Urothelium cell line (cell line): ENCODE measurements at places on chromosomes 2 and 18.

DNA sequence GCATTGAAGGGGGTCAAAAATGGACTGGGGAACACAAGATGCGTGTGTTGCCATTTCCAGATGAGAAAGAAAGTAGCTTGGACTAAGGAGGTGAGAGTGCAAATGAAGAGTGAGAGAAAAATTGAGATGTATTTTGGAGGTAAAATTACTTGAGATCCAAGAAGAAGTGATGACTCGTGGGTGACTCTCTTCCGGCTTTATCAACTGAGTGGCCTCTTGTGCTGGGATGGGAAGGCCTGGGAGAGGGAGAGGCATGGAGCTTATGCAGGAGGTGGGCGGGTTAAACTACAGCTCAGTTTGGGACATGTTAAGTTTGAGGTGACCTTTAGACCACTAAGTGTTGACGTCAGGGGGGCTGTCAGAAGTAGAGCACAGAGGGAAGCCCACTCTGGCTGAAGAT lies 34.9 kb downstream of the SULT1C2 start:
- DNase-seq, result no peak

DNA sequence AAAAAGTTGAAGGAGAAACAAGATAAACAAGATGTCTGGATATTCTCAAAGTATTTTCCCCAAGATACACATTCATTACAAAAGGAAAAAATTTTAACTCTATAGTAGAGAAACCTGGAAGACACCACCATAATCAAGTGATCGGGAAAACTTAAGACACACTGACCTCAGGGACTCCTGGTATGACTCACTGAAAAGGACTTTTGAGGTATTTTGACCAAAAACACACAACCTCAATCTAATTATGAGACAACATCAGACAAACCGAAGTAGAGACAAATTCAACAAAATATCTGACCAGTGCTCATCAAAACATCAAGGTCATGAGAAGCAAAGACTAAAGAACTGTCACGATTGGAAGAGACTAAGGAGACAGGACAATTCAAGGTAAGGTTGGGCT lies 34.7 kb downstream of the LPIN2 start:
- peak; percentile 40 for DNase-seq

DNA sequence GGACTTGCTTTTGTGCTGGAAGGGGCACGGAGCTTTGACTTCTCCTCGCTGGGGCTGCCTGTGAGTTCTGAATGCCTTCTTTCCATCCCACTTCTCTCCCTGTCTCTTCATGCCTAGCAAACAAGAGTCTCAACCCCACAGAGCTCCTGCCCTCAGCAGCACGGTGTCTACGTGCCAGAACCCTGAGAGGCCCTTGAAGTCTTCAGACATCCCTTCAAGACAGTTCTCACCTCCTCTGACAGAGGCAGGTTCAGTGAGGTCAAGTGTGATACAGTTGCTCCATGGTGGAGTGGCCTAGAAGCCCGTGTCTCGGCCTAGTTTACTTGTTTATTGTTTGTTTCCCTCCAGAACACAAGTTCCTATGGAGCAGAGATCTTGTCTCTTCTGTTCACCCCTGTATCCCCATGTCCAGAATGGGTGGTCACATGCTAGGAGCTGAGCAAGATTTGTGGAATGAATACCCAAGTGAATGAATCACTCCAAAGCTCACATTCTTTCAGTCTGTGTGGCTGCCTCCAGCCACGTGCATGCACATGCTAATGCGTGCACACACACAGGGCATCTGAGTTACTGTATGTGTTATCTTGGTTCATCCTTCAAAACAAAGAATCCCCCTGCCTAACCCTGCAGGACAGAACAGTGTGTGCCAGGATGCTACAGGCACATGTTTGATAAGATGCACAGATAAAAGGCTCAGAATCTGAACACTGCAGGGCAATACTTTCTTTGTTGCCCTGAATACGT lies 391.6 kb downstream of the NBAS start:
- peak; percentile 91 for DNase-seq

DNA sequence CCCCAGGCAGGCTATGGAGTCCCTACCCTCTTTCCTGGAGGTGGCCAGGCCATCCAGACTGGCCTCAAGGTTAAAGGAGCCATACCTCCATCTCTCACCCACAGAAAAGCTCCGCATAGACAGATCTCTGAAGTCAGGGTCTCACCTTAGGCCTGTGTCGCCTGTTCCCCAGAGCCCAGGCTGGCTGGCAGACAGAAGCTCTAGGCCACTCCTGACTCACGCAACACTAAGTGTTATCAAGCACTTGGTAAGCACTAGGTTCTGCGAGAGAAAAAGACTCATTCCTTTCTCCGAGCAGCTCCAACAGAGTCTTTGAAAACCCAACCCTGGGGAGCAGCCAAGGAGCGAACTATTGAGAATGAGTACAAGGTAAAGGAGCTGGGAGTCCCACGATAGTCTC lies 6.1 kb downstream of the SMAD7 start:
- no peak for DNase-seq

DNA sequence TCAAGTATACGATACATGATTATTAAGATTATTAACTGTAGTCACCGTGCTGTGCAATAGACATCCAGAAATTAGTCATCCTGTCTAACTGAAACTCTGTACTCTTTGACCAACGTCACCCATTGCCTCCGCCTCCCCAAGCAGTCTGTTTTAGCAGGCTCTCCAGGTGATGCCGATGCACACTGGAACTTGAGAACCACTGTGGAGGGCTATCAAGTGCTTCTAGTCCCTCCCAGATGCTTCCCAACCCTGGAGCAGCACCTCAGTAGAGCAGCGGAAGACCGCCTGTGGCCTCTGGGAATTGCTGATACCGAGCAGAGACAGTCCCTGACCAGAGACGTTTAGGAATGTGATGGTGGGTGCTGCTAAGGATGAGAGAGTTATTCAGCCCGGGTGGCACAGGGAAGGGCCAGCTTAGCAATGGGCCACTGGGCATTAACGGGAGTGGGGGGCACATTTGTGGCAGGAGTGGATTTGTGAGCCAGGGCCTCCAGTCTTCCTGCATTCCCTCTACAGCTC lies 50.7 kb downstream of the LIPG start:
- no peak for DNase-seq

DNA sequence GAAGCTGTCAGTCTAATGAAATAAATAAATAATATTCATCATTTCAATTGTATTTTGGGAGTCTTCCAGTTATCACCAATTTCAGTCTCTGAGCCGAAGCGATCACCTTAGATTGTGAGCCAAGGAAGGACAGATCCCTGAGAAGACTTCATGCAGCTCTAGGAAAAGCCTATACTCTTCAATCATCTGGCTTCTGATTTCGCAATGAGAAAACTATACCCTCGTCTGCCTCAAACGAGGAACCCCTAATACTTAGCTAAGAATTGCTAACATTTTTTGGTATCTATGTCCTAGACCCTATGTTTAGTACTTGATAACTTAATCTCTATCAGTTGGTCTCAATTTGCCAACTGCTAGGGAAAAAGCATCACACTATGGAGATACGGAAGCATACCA lies 4.5 kb upstream of the TTC27 start:
- no peak for DNase-seq

DNA sequence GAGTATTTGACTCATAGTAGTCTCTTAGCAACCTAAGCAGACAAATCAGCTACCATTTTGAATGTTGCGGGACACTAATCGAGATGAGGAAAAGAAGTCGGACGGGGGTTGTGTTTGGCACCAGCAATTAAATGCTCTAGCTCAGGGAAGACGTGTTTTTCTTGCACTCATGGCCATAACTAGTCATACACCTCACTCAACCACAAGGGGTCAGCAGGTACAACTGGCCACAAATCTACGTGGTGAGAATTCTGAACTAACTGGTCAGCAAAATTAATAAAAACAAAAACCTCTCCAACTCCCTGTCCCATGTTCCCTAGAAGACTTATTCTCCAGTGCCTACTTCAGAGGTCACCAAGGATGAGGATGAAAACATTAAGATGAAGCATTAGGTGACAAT lies 1467.8 kb downstream of the DPP10 start:
- DNase-seq, result peak; percentile 32

- DNase-seq, result no peak
These were observed 318.7 kb downstream of the PTH2R start for GRCh38 chr2:208725280-208725679.

GRCh38 chr18:22952525-22952924 lies 19.4 kb downstream of the RBBP8 start:
- DNase-seq, result no peak

- no peak for DNase-seq
These were observed 4.1 kb upstream of the EVA1A start for GRCh38 chr2:75564713-75565359.

- DNase-seq, result no peak
These were observed 18.0 kb downstream of the MALL start for GRCh38 chr2:110097506-110098220.

- DNase-seq, result no peak
These were observed 26.9 kb downstream of the ANO7 start for GRCh38 chr2:241215421-241215820.

DNA sequence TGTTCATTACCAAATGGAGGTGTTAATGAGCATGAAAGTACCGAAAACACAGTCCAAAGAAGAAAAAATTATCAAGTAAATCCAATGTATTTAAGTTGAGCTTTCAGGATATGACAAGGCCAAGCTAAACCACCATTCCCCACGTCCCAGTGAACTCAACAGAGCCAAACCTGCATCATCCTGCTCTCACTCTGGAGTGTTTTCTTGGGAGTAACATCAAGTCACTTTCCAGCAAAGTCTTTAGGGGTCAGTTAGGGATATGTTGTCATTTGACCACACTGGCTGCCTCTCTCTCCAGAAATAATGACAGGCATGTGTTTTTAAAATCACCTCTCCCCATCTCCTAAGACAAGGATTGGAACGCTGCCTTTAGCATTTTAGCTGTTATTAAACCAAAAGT lies 140.5 kb downstream of the SRBD1 start:
- no peak for DNase-seq

- DNase-seq, result no peak
These were observed 58.1 kb upstream of the NCK2 start for GRCh38 chr2:105686588-105686987.

DNA sequence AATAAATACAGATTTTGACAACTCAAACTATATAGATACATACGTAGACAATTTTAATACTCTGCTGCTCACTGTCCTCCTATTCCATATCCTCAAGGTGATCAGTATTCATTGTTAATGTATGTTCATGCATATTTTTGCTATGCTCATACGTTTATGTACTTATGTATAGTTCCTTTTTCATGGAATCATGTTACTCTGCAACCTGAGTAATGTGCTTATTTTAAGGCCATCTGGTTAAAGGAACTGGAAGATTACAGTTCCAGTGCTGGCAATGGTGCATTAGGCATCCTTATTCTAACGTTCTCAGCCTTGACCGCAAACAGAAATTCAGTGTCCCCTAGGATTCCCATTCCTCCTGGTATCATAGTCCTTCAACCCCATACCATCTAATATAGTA lies 385.0 kb upstream of the TNP1 start:
- DNase-seq, result no peak

DNA sequence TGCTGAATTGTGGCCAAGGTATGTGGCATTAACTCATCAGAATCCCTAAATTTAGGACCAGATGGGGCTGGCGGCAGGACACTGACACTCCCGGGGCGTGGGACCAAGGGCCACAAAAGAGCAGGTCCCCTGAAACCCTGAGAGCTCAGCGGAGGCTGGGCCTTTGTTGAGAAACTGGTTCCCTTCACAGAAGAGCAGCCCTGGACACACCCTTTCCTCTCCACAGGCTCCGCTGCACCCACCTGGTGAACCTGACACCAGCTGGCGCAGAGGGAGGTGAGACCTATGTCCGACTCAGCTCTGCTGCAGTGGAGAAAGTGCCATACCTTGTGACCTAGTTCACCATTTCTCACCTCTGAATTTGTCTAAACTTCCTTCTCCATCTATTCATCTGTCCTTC lies 119.5 kb downstream of the RTP5 start:
- DNase-seq, result no peak

GRCh38 chr2:236576087-236576486 lies 6.5 kb downstream of the ACKR3 start:
- DNase-seq, result no peak

- no peak for DNase-seq
These were observed 7.4 kb upstream of the RMC1 start for GRCh38 chr18:23495723-23496440.

DNA sequence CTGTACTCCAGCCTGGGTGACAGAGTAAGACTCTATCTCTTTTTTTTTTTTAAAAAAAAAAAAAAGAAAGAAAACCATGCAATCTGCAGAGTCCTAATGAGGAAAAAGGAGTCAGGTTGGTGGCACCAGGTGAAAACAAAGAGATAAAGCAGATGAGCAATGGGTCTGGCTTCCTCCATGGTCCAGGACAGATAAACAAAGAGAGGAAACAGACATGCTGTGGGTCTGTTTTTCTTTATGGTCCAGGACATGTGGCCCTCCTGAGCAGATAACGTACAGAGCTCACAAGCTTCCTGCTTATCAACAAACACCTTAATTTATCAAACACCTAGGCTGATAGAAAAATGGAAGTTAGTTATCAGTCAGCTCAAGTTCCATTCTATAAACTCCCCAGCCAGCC lies 24.4 kb upstream of the TUBB6 start:
- no peak for DNase-seq

GRCh38 chr18:515838-516237 lies 15.3 kb upstream of the COLEC12 start:
- DNase-seq, result no peak

DNA sequence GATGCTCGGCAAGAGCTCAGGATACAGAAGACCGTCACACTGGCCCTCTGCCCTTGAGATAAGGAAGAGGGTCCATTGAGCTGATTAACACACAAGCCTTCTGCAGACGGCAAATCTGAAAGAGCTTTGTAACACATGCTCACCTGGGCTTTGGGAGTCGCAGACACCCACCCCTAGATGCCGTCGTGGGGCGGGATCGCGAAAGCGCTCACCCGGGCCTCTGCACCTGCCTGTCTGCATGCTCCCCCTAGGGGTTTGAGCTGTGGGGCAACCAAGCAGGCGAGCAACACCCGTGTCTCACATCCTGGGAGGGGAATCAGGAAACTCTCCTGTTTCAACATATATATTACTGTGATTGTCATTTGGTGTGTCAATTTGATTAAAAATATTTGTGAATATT lies 99.8 kb upstream of the KCNH7 start:
- no peak for DNase-seq

- DNase-seq, result no peak
These were observed 3.5 kb downstream of the FEV start for GRCh38 chr2:218981390-218981880.
